Stimulated activated naive CD4-positive, alpha-beta T cell (primary cell): ENCODE measurements at places on chromosomes 2 and 18.

GRCh38 chr2:128249555-128249954 lies 69.1 kb downstream of the HS6ST1 start:
- DNase-seq: no peak

- no peak for DNase-seq
Observed at GRCh38 chr2:218008060-218009040, 5.6 kb upstream of the TNS1 start.

DNA sequence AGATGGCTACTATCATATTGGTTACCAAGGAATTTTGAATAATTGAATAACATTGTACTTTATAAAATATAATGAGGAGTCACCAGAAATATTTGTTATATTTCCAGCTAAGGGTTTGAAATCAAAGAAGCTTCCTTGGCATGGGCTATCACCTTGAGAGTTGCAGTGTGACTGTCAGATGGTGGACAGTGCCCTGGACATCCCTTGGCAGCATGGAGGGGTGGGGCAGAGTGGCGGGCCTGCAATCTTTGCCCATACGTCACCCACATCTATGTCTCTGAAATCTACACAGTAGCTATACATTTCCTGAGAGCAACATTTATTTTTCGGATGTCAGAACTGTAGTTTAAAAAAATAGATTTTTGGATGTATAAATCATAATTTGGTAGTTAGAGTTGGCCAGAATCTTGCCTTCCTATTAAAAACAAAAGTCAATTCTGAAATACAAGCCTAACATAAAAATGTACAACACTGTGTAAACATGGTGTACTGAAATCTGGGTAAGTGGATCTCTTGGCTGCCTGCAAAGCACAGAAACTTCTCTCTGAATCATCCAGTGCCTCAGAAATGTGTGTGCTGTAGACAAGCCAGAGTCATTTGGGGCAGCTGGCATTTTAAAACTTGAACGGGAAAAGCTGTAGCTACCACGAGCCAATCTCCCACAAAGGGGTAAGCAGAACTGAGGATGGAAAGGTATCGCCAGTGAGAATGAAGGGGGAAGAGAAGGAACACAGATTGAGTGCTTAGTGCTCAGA lies 124.2 kb upstream of the ARHGAP28 start:
- no peak for DNase-seq

GRCh38 chr2:155944218-155944617 lies 388.3 kb downstream of the NR4A2 start:
- no peak for DNase-seq

DNA sequence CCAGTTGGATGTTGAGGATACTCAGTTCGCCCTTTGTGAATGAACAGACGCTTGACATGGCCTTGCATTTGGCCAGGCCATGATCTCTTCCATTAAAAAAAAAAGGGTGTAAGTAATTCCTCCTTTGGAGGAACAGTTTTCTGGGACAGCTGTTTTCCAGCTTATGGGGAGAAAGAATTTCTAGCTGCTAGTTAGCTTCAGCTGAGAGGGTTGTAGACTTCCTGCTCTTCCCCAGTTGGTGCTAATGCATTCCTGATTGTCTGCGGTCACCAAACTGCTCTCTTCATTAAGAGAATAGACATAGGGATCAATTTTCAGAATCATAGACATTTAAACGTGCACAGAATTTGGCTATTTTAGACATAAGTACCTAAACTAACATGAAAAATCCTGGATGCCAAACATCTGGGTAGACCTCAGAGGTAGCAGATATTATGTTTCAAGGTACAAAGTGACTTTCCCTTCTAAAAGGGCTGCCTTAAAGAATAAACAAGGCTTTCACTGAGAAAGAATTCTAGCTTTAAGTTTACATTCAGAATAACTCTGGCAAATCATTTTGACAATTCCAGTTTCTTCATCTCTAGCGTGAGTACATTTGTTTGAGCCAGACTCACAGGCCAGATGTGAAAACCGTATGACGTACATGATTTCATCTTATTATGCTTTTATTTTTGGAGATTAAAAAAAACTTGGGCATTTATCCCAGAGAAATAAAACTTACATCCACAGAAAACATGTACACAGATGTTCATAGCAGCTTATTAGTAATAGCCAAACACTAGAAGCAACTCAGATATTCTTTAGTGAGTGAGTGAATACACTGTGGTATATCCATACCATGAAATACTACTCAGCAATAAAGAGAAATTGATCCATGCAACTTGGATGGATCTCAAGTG lies 71.2 kb downstream of the MAIP1 start:
- no peak for DNase-seq

DNA sequence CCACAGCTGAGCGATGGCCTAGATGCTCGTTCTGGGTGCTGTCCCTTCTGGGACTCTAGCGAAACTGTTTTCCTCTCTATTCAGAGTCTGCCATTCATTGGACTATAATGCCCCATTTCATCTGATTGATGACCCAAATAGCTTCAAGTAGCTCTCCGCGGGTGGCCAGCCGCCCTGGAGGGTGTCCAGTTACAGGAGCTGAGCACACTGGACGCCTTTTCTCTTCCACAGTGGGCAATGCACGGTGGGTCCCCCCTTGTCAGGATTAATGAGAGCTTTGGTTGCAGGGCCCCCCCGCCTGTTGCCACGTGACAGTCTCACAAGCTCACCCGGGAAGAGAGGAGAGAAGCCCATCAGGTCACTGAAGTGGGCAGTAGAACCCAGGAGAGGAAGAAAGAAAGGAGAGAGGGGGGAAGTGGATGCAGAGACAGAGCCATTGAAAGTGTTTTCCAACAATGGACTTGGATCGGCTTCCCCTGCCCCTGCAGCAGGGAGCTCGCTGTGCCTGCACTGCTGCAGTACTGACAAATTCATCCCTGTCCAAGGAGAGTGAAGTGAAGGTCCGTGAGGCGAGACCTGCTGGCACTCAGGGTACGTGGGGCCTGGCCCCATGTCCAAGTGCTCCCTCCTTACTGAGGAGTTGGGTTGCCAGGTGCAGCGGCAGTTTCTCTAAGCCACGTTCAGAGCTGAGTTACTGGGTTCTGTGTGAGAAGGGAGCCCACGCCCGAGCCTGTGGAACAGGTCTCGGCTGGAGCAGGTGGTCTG lies 44.8 kb downstream of the DIPK1C start:
- no peak for DNase-seq

DNA sequence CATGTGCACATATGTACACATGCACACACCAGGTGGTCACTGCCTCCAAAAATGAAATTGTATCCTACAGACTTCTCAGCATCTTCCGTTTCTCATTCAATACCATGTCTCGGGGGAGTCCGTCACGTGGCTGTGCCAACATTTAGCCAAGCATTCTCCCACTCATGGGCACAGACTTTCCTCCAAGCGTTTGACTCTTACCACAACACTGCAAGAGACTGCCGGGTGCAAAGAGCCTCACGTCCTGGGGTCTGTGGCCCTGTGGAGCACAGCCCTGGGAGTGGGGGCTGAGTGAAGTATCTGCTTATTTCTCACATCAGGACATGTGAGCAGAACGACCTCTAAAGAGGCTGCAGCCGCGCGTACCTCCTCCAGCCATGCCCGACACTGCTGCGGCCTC lies 28.0 kb downstream of the HDAC4 start:
- no peak for DNase-seq

DNA sequence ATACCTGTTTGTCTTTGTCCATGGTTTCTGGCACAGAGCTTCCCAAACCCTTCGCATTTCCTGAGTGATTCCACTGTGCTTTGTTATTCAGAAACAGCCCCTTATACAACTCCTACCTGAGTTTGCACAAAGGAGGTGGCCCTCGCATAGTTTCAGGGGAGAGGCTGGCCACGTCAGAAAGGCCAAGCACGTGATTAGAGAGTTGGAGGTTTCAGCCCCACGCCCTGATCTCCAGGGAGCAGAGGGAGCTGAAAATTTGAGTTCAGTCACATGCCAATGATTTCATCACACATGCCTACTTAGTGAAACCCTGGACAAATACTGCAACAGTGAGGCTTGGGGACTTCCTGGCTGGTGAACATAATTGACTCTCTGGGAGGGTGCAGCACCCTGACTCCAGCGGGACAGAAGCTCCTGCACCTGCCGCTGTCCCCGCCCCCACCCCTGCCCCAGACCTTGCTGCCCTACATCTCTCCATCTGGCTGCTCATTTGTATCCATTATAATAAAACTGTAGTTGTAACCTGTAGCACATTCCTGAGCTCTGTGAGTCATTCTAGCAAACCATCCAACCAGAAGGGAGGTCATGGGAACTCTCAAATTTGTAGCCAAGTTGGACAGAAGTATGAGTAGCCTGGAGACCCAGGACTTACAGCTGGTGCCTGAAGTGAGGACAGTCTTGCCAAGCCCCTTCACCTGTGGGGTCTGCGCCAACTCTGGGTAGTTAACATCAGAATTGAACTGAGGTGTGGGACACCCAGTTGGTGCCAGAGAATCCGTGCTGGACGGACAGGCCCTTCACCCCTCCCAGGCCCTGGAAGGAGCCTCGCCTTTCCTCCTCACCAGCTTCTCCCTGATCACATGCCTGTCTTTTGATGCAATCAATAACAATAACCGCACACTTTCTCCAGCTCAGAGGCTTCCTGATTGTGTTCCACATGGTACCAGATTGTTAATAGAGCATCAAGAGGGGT lies 224.3 kb downstream of the ANAPC1 start:
- no peak for DNase-seq

DNA sequence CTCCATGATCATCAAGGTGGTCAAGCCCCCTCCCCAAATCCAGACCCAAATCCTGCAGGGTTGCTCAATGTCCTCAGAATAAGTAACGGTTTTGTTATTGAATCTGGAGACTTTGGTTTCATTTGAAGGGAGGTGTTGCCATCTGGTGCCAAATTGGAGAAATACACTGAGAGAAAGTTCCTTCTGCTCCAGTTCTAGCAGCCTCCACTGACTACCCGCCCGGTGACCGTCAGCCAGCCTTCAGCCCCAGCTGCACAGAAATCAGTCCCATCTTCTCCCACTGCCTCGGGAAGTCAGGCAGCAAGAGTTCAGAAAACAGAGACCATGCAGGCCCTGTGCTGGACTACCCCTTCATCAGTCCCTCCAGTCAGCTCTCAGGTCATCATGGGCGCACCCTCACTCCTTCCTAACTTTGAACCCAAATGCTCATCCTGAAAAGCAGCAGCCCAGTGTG lies 38.7 kb downstream of the PKDCC start:
- peak; percentile 68 for DNase-seq

- DNase-seq: no peak
Observed at GRCh38 chr18:23341383-23341782, 111.7 kb upstream of the RIOK3 start.

DNA sequence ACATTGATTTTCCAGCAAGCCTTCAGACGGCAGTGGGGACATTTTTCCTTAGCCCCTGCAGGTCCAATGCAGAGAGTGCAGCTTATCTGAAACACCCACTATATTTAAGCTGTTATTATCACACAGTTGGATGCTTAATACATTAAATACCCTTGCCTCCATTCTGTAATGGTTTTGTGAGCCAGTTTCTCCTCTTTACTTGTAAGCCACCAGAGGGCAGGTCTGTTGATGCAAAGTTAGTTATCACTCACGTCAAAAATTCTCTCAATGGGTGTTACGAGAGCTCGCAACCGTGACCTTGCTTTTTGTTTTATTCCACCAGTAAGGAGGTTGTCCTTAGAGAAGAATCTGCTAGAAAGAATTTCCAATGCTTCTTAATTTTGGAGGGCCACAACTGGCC lies 189.8 kb downstream of the INSIG2 start:
- no peak for DNase-seq

DNA sequence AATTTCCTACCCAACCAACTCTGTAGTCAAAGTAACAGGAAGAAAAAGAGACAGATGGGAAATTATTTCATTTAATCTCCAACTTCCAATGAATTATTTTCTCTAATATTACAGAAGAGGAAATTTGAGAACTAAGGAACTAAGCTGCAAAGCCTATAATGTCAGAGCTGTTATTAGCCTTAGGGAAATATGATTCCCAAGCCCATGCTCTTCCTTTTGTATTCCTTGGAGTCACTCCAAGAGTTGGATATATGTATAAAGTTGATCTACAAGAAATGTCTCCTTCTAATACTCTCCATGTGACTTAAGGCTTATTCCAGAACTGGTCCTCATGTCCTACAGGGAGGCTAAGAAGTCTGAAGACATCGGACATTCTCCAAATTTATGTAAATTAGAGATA lies 31.6 kb upstream of the VWC2L start:
- no peak for DNase-seq

DNA sequence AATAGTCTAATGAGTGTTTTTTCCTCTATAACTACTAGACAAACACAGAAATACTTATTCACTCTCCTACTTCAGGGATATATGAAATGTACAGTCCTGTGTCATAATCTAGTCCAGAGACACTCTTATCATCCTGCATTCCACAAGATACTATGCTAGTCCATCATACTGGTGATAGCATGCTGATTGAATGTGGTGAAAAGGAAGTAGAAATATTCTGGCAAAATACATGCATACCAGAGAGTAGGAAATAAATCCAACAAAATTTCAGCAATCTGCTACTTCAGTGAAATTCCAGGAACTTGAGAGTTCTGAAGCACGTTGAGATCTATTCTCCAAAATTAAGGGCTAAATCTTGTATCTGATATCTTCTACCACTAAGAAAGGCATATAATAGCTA lies 353.9 kb downstream of the PID1 start:
- no peak for DNase-seq

DNA sequence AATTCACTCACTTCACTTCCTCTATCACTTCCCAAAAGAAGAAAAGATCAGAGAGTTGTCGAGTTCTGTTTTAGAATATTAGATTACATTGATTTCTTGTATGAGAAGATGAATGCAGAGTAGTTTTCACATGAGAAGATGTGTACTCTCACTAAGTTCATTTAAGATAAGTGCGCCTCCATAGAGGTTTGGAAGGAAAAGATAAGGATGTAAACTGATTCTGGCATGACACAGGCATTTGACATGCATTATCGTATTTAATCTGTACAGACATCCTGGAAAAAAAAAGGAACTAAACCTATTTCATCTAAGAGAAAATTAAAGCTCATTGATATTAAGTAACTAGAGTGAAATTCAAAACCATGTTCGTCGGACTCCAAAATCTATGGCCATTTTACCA lies 152.2 kb upstream of the CRIM1 start:
- DNase-seq: no peak

- no peak for DNase-seq
Observed at GRCh38 chr2:42970151-42970550, 177.8 kb upstream of the HAAO start.

GRCh38 chr2:38345323-38346038 lies 31.6 kb downstream of the ATL2 start:
- no peak for DNase-seq

DNA sequence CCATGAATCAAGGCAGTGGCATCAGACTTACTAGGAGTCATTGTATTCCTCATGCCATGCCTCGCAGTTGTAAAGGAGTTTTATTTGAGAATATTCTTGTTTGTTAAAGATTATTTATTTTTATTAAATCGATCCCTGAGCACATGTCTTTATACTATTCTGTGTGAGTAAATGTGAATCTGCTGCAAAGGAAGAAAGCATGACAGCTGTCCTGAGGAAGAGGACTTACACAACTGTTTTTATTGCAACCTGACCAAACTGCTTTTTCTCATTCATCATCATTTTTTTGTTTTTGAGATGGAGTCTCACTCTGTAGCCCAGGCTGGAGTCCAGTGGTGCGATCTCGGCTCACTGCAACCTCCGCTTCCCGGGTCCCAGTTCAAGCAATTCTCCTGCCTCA lies 34.1 kb downstream of the INO80D start:
- DNase-seq: no peak

GRCh38 chr18:33212363-33212762 lies 228.2 kb downstream of the CCDC178 start:
- DNase-seq: no peak
